T-helper 9 cell (primary cell): ENCODE measurements at places on chromosomes 4 and X.

DNA sequence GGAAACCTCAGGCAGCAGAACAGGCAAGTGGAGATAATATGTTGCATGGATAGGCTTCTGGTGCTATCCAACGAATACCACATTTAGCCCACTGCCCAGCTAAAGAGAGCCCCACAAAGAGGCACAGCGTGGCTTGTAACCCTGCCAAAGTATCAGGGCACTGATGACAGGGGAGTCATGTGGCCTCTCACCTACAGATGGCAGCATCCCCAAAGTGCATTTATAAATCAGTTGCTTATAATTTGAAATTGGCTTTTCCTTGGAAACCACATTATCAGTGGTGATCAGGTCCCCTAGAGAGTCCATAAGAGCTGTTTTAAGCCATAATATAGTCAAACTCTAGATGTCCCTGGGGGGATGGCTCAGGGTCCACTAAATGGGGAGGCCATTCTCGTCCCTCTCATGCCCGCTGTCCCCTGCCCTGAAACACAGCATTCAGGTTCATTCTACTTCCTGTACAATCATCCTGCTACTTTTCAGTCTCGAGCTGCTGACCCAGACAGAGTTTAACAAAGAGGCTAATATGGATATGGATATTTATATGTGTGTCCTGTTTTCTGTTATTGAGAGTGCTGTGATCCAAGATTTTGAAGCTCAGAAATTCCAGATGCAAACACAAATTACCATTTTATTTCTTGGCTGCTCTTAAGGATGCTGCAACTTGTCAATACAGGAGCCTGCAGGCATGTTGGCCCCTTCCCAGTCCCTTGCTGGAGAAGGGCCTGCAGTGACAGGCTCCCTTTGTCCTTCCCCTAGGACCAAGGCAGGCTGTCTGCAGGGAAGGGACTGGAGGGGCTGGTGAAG, 28.5 kb downstream of the SRPX start:
- DNase-seq, result no peak

GRCh38 chr4:55637272-55637820, 1.2 kb upstream of the NMU start:
- DNase-seq, result no peak

DNA sequence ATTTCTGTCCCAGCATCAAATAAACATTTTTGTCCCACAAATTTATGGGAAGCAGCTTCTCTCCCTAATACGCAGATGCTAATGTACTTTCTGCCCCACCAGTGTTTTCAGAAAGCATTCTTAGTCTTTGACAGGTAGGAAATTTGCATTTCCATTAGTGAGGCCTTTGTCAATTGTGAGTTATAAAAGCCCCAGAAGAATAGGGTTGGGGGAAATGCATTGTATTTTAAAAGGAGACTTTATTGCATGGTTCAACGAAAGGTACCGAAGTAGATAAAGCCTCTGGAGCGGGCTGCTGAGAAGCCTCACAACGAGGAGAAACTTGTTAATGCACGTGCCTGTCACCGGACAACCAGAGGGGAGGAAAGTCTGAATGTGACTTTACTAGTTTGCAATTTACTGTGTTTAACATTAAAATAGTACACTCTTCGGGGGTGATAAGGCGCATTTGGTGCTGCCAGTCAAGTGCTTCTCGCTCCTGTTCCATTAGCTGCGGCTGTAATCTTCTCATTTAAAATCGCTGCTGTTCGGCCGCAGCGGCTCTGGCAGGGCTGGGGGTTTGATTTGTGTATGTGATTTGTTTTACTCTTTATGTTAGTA, 63.4 kb downstream of the DCTD start:
- no peak for DNase-seq

GRCh38 chr4:102828497-102828808, 1.1 kb upstream of the UBE2D3 start:
- no peak for DNase-seq

GRCh38 chrX:8849458-8849857, 48.3 kb upstream of the FAM9A start:
- DNase-seq, result no peak

DNA sequence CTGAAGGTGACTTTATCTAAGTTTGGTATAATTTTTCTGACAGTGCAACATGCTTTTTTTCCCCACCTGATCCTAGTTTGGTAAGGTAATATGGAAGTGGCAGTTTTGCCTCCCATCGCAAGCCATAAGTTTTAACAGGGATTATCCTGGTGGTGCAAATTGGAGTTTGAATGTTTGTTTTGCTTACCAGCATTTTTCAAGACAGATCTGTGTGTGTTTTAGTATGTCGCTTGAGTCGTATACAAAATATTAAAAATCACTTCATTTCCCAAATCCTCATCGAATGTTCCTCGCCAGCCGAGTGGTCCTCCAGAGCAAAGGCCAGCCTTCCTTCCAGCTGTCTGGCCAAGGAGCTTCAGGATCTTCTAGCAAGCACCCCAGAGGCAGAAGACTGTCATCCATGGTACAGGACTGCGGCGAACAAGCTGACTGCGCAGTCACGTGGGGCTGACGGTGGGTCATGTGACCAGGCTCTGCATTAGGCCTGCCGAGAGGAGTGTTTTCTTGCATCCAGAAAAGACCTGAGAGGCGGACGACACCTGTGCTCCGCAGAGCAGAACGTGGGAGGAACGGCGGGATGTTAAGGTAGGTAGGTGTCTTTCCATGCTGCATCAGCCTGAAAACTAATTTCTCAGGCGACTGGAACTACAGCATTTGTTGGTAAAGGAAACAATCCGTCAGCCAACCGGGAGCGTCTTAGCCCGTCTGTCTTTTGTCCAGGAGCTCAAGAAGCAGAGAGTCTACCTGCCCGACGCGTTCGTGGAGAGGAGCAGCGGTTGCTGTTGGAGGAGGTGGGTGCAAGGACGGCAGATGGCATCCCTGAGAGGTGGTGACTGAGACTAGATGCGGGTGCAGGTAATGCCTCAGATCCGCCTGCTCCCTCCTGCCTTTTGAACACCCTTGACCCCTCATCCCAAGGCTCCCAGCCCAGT, at the start of gene GPRASP3:
Gene GPRASP3 (plus strand): TSS at position 507 of the 932 bp plus-strand sequence. CDS start 28,253 bp downstream, outside the sequence.
- DNase-seq, result peak; percentile 58

DNA sequence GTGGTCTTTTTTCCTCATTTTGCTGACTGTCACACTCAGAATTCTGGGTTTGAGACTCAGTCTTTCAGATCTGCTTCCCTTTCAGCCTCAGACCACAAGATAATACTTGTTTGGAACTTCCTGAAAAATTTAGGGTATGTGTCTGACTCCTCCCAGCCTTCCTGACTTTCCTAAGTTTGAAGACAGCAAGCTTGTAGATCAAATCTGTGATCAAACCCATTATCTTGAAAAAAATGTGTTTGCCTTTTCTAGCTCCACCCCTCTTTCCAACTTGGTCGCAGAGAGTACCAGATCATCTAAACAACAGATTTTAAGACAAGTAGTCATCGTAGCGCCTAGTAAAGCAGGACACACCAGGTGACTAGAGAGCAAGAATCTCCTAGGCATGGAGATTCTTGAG, 9.9 kb downstream of the BCAP31 start:
- DNase-seq, result no peak
